ENCODE measurements at places on chromosomes 6 and 20.

- no peak for DNase-seq
Measured at GRCh38 chr20:63047267-63047666, 40.5 kb upstream of the BHLHE23 start.

GRCh38 chr20:2331106-2331505, 35.3 kb downstream of the TGM3 start:
- no peak for DNase-seq

- no peak for DNase-seq
Measured at GRCh38 chr20:49973981-49974380, 8.8 kb upstream of the SNAI1 start.

DNA sequence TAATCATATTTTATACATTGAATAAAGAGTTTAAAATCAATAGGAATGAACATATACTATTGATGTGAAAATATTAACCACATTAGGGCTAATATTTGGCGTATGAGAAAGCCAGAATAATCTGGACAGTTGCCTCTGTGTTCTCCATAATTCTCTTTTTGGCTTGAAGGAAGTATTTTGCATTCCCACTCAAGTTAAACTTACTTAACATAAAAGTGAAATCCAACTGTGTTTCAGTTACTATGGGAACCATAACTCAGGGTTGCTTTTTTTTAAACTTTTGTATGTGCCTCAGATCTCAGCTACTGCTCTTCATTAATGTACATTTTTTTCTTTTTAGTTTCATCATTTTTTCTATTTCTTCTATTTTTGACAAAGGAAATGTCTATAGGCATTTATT, 479.8 kb downstream of the NKAIN2 start:
- DNase-seq = no peak

DNA sequence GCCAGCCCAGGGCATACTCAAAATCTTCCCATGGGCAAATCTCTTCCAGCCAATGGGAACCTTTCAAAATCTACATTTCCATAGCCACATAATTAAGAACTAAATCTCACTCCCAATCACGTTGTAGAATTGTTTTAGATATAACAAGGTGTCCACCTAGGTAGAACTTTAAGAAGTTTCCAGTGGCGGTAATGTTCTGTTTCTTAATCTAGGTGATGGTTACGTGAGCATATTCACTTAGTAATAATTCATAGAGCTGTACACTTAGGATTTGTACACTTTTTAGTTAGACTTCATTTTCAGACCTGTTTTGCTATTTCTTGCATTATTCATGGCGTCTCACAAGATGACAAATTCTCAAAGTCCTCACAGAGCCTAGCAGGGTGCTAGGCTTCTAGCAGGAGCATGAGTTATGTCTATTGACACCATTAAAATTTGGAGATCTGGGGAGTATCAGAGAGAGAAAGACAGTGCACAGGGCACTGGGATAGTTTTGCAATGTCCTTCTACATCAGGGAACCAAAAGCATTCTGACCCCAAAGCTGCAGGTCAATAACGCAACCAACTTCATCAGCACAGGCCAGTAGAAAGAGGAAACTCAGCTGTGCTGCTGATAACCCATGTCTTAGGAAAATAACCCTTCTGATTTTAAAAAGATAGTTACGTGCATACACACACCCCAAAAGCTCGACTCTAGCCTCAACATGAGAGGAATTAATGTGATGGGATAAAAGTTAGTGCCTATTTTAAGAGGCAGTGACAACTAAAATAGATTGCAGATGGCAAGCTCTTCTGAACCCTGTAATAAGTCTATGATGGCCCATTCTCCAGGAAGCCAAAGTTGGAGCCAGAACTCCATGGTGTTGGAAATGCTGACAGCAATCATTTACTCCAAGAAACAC, 518.1 kb upstream of the JARID2 start:
- DNase-seq = no peak

DNA sequence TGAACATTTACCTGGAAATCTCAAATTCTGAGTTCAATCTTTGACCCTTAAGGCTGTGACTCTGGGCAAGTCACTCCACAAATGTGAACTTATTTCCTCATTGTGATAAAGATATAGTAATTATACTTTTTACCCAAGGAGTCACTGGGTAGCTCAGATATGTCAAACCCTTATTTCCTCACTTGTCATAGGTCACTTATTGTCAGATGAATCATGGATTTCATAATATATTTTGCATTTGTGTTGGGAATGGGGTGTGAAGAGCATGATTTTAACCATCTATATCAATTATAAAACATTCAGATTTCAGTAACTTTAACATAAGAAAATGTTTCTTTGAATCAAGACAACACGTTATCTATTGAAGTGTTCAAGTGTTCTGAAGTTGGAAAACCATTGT, 3.7 kb upstream of the CARMIL1 start:
- DNase-seq = no peak

- DNase-seq = peak; percentile 20
Measured at GRCh38 chr6:136550330-136551071, at the start of gene MAP7. TSS of gene MAP7 (minus strand) at chr6:136550422. CDS start at chr6:136550408, 14 bp downstream.

GRCh38 chr6:87663434-87663833, 38.6 kb downstream of the AKIRIN2 start:
- no peak for DNase-seq

GRCh38 chr6:130223508-130223907, 757 bp upstream of the SAMD3 start:
- no peak for DNase-seq

GRCh38 chr6:127716465-127716864, 139.5 kb downstream of the C6orf58 start:
- no peak for DNase-seq

DNA sequence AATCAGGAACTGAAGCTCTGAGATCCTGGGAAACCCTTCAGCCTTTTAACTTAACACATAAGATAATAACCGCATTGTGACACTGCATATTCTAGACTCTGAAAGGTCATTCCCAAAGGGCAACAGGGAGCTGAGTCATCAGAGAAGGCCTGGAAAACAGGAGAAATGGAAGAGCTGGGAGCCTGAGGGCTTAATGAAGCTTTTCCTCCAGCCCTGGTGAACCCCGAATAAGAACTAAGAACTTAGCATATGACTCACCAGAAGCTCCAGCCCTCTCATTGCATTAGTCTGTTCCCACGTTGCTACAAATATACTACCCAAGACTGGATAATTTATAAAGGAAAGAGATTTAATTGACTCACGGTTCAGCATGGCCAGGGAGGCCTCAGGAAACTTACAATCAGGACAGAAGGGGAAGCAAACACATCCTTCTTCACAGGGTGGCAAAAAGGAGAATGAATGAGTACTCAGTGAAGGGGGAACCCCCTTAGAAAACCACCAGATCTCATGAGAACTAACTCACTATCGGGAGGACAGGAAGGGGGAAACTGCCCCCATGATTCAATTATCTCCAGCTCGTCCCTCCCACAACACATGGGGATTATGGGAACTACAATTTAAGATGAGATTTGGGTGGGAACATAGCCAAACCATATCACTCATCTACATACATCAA, 648.5 kb downstream of the TFAP2A start:
- no peak for DNase-seq

GRCh38 chr20:33012327-33013189, 5.1 kb downstream of the BPIFB2 start:
- DNase-seq = no peak

DNA sequence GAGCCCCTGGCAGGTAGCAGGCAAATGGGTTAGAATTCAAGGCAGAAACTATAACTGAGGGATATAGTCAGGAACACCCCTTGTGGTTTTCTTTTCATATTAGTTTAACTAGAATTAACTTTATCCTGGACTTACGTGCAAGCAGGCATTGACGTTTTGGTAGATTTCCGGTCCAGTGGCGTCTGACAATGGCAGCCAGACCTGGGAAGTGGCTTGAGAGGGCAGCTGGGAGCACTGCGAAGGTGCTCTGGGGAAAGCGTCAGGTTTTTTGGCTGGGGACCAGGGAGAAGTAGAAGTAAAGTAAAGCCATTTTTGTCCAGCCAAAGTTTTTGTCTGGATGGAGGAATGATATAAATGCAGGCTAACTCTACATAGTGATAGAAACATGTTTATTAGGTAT, 8.4 kb upstream of the ACSS1 start:
- DNase-seq = no peak
